Activated T-helper 1 cell treated with Interleukin-2 at 50 U/mL for 16 hours (primary cell): ENCODE measurements at places on chromosomes 11 and 22.

GRCh38 chr11:12544986-12545775 is 129.0 kb upstream of the TEAD1 start:
- DNase-seq, result no peak

DNA sequence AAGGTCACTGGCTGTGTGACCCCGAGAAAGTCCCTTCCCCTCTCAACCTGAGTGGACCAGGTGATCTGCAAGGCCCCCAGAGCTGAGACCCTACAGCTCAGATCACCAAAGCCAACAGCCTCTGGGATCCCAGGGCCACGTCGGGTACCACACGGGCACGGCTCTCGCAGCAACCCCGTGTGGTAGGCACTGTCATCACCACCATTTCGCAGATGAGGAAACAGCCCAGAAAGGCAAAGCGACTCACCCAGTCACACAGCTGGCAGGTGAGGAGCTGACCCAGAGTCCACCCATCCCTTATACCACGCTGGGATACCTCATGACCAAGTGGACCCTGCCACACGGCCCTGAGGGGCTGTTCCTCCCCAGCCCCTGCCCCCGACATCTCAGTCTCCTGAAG is 2.8 kb downstream of the ATP5MGL start:
- no peak for DNase-seq

DNA sequence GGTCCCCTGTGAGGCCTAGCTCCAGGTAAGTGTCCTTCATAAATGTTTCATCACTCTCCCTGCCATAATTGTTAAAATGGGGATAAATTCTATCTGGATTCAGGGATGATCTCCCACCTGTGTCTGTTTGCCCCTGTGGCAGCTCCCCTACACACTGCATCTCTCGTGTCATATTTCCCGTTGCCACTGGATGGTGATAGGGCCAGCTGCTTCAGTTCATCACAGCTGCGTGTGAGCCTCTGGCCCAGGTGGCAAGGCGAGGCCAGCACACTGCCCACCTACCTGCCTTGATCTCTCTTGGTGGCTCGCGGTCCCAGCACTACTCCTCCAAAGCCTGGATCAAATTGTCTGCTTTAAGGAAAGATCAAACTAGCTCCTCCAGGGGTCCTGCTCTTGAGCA is 187.4 kb downstream of the GRIK4 start:
- DNase-seq, result no peak

GRCh38 chr11:92384802-92385201 is 160.2 kb downstream of the FAT3 start:
- DNase-seq, result no peak

- DNase-seq, result no peak
These were observed 20.3 kb upstream of the MICAL2 start for GRCh38 chr11:12090061-12090591.

GRCh38 chr11:84089072-84090057 is 803.2 kb upstream of the CCDC90B start:
- no peak for DNase-seq

DNA sequence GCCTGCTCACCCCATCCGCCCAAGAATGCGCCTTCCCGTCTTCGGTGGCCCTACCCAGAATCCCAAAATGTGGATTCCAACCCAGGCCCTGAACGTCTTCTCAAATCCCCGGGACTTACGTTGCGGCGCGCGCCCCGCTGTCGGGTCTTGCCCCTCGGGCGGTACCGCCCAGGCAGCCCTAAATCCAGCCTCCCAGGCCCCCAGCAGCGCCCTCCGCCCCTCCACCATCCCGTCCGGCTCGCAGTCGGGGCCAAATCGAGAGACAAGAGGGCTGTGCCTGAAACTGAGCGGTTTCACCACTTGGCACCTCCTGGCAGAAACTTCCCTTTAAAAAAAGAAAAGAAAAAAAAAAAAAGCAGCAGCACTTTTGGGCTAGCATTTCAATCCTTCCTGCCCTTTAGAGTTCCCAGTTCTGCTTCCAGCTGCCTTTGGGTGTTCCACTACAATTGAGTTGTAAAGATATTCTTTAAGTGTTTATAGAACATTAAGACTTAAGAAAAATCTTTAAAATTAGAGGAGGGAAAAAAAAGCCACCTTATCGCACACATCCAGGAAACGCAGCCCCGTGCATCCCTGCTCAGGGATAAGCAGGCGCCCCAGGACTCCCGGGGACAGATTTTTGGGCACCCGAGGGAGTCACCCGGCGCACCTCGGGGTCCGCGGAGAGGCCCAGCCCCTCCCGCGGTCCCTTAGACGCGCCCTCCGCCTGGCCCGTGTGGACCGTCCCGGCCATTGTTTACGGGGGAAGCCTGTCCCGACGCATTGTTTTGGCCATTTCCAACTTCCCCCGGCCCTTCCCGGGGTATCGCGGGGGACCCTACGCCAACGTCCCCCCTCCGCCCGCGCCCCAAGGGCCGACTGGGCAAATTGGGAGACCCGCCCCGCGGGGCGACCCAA is 57.6 kb downstream of the KCNJ4 start:
- DNase-seq, result no peak

GRCh38 chr11:15291885-15292284 is 177.2 kb downstream of the INSC start:
- no peak for DNase-seq

DNA sequence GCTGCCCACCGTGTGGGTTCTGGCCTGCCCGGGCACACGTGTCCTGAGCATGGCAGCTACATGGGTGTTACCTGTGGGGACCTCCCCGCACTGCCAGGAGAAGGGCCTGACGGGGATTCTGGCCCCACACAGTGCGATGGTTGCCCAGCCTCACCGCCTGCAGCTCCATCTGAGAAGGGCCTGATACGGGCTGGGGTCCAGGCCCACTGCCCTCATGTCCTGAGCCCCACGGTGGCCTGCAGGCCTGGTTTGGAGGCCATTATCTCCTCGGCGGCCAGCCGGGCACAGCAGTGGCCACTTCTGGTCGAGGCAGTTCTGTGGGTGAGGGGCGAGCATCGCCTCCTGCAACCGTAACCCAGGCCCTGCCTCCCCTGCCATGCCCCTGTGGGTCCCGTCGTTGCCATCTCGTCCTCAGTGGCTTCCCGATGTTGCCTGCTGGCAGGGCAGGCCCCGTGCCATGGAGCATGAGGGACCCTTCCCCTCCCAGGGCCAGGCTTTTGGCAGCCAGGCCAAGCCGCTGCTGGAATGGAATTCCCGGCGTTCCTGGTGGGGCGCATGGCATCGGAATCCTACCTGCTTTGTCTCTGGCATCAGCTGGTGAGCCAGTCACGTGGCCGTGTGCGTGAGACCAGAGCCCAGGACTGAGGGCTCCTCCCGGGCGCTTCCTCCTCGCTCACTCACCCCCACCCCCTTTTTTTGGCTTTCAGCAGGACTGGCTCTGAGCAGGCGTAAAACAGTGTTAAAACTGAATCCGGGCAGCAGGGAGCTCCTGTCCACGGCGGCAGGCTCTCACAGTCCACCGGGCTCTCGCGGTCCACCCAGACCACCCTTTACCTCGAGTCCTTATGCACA is 71.9 kb upstream of the PPARA start:
- no peak for DNase-seq

DNA sequence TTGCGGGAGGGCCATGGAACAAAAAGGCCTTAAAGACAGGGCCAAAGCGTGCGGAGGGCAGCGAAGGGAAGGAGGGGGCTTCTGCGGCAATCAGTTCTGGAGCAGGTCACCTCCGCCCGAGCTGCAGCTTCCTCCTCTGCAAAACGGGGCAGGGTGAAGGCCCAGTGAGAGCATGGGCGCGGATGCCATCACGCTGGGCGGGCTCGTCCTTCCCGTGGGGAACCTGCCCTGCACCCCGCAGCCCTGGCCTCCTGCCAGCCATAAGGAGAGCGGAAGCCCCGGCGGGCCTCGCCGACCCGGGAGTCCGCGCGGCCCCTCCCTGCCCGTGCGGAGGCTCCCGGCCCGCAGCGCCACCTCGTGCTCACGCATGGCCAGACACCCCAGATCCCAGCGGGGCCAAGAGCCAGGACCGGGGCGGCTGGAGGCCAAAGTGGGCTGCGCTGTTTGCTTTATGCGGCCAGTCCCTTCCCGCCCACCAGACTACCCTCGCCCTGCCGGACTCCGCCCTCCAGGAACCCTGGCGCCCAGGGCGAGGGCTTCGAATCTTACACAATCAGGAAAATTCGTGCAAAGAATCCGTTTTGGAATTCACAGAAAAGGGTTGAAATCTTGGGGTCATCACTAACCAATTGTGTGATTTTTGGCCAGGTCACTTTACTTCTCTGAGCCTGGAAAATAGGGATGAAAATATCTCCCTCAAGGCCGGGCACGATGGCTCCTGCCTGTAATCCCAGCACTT is 16.1 kb downstream of the TSKU start:
- peak; percentile 64 for DNase-seq

DNA sequence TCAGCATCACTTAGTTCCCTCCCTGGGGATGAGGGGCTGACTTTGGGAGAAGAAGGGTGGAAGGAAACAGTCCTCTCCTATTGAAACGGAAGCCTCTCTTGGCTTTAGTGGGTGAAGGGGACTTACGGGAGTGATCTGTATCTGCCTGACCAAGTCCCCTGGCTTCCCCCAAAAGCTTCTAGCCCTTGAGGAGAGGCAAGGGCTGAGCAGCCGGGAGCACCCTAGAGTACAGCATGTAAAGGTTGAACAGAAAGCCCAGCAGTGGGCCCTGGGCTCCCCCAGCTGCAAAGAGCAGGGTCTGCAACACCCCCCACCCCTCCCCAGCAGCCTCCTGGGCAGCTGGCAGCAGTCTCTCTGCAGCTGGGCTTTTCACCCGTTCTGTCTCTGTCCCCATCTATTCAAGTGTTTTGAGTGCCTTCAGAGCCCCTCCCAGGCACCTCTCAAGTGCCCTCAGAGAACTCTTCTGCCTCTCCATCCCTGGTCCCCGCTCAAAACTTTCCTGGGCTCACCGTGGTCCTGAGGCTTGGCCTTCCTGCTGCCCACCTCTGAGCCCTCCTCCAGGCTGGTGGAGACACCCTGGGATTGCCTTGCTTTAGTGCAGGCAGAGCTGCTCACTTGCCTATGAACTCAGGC is 2.7 kb downstream of the CAPN5 start:
- DNase-seq, result no peak
